ENCODE measurements at places on chromosomes 1 and 21. TPM values are rescaled to one million over a fixed set of nuclear protein-coding genes. Genes with fewer than 3 reads are reported as not detected.

Gene TIE1
- 3.8 TPM for total RNA-seq

Gene OBSCN
- total RNA-seq, result 2.3 TPM

Gene CNIH3
- 1.6 TPM for total RNA-seq

Gene CFAP107
- total RNA-seq, result not detected

Gene TAS1R3
- under 0.01 TPM for total RNA-seq

Gene DONSON
- total RNA-seq, result 7.9 TPM

Gene TNNT2
- total RNA-seq, result not detected

Gene KIAA0040
- 3.8 TPM for total RNA-seq

Gene ATXN7L2
- 3.1 TPM for total RNA-seq

Gene GUCA2A
- not detected for total RNA-seq

Gene SLAMF1
- total RNA-seq, result 0.16 TPM

Gene OR2L13
- total RNA-seq, result not detected

Gene MATN1
- total RNA-seq, result not detected

Gene SPRR4
- total RNA-seq, result not detected

Gene ATP6V1G3
- not detected for total RNA-seq

Gene S100A7
- total RNA-seq, result not detected

Gene CFAP141
- total RNA-seq, result not detected

Gene PLPPR5
- total RNA-seq, result not detected

Gene TOMM20
- total RNA-seq, result 94.2 TPM

Gene NBPF8
- total RNA-seq, result 4.4 TPM

Gene C8B
- not detected for total RNA-seq
